ENCODE measurements at places on chromosomes 1 and 21.

GRCh38 chr1:211548321-211549091 is 30.5 kb downstream of the SLC30A1 start:
- no peak for DNase-seq

DNA sequence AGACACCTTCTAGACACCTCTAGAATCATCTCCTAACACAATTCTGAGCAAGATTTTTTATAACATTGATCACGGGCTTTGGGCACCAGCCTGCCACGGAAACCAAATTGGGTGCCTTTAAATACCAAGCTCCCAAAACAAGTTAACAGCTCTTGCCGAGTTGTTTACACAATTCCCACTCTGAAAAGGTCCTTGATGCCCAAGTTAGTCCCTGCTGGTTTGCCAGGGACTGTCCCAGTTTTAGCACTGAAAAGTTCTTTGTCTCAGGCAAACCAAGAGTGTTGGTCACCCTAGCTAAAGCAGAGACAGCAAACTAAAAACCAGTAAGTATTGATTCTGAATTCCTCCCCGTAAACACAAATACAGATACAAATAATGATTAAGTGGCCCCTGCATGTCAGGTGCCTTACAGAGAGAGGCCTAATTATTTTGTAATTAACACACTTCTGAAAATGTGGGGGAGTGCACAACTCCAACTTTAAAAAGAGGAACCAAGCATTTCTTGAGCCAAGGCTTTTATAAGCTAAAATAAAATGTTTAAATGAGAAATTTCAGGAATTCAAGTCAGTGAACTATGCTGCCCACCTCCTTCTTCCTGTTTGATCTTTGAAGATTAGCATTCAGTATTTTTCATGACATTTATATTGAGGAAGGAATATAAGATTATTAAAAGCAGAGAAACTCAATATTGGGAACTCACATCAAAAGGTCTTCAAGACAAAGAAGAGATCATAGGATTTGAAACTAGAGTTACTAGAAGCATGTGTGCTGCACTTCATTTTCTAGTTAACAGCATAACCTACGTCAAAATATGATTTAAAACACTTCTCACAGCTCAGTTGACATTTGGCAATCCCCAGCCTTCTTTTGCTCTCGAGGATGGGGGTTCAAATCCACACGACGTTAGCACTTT is 9.0 kb upstream of the UBE2U start:
- DNase-seq = no peak

DNA sequence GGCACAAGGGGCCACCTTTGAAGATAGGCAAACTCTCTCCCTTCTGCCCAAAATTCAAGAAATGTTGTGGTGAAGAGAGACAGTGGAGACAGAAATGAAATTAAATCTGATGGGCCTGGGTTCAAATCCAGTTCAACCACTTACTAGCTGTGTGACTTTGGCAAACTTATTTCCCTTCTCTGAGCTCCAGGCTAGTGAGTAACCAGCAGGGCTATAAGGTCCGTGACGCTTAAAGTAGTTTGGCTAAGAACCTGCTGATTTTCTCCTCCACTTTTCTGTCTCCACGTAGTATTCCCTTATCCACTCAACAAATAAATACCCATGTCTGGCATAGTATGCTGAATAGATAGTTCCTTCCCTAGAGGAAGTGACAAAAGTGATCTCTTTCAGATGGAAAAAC is 1.9 kb downstream of the SLC2A1 start:
- DNase-seq = no peak

- DNase-seq = no peak
Measured at GRCh38 chr1:9845914-9846313, 22.1 kb upstream of the CLSTN1 start.

DNA sequence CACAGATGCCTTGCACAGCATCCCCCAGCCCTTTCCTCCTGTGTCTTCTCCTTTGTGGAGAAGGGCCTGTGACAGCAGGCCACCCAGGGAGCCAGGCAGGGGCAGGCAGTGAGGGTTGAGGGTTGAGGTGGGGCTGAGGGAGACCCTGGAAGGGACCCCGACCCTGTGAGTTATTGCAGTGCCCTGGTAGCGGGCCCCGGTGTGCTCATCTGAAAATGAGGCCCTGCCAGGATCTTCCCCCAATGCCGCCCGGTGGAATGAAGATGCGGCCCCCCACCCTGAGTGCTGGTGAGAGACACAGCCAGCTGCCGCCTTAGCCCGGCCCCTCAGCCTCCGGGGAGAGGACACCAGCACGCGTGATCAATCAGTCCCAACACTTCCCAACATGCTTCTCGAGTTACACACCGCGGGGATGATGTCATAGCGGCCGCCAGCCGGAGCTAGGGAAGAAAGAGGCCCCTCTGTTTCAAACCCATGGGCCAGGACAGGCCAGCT is 36.2 kb upstream of the ACTRT2 start:
- DNase-seq = no peak

- no peak for DNase-seq
Measured at GRCh38 chr1:164932580-164932979, 373.6 kb downstream of the PBX1 start.

All from liver (tissue), 10 donors.